ENCODE measurements at places on chromosomes 4 and X. TPM values are rescaled to one million over a fixed set of nuclear protein-coding genes. Genes with fewer than 3 reads are reported as not detected.

DNA sequence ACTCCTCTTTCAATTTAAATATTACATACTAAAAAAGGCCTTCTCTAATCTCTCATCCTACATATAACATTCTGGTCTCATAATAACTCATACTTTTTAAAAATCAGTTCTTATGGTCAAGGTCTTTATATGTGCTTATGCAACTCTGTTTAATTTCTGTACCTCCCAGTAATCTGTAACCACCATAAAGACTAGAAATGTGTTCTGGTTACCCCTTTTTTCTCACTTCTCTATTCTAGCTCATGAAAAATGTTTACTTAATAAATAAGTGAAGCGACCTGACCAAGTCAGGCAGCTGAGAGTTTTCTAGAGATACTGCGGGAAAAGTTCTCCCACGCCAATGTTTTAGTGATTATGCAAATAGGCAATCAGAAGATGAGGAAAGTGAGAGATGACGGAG, 548.8 kb upstream of the FAM241A start:
- no peaks in the 10 kb centered on the region for H3K27me3 ChIP-seq
- no peak overlapping the region for H3K27ac ChIP-seq
- H3K4me3 ChIP-seq, result no peak overlapping the region
- peaks cover 2% of the 10 kb centered on the region for H3K4me1 ChIP-seq
- DNase-seq, result no peak

- peak overlapping the region; percentile 25 for H3K27ac ChIP-seq
- H3K36me3 ChIP-seq, result peaks cover 19% of the 10 kb centered on the region
- no peak overlapping the region for H3K4me3 ChIP-seq
- peaks cover 18% of the 10 kb centered on the region for H3K4me1 ChIP-seq
- no peak for DNase-seq
- no peaks in the 10 kb centered on the region for H3K27me3 ChIP-seq
Measured at GRCh38 chrX:23838953-23839352, 56.0 kb downstream of the SAT1 start.

DNA sequence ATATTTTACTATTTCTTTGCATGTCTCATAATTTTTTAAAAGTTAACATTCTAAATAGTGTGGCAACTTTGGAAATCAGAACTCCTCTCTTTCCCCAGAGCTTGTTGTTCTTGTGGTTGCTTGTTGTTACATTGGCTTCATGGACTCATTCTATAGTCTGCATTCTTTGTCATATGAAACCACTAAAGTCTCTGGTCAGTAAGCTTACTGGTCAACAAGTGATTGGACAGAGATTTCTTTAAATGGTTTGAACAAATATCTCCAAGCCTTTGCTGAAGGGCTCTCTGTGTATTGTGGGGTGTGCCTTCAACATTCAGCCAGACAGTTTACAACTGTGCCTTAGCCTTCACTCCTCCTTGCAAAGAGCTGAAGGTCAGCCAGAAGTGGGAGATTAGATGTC, 147.2 kb downstream of the OPHN1 start:
- H3K36me3 ChIP-seq, result no peaks in the 10 kb centered on the region
- no peaks in the 10 kb centered on the region for H3K27me3 ChIP-seq
- H3K4me3 ChIP-seq, result no peak overlapping the region
- H3K4me1 ChIP-seq, result no peaks in the 10 kb centered on the region
- no peak for DNase-seq

DNA sequence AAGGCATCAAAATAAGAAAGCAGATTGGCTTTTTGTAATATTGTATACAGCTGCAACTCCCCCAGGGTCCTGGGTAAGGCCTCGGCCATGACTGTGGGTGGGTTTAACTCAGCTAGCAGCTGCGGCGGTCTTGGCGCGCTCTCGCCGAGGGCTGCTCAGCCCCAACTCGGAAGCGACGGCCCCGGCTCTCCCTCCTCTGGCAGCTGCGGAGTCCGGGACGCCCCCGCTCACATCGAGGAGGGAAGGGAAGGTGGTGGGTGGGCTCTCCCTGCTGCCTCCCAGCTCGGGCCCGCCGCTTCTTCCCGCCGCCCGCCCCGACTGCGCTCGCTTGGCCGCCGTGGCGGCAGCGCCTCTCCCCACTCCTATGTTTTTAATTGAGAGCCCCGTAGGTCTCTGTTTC, 51.2 kb downstream of the GPR50 start:
- no peak overlapping the region for H3K27ac ChIP-seq
- no peaks in the 10 kb centered on the region for H3K4me1 ChIP-seq
- no peak overlapping the region for H3K4me3 ChIP-seq
- peaks cover 51% of the 10 kb centered on the region for H3K27me3 ChIP-seq

DNA sequence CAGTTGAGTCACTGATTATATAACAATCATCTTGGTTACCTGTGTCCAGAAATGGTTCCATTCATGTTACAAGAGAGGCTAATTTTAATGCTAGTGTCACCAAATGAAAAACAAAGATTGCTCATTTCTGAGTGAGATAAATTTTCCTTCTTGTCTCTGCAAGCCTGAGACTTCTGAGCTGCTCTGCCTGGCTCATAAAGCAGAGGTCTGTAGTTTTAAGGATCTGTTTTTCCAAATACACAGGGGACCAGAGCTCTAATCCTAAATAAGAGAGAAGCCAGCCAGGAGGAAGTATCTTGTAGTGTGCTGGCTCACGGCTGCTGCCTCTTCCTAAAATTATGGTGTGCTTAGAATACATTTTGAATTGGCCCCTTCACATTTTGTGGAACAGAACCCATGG, 42.6 kb downstream of the CLDN34 start:
- H3K4me1 ChIP-seq, result peaks cover 36% of the 10 kb centered on the region
- DNase-seq, result no peak
- H3K27ac ChIP-seq, result no peak overlapping the region
- H3K4me3 ChIP-seq, result no peak overlapping the region

DNA sequence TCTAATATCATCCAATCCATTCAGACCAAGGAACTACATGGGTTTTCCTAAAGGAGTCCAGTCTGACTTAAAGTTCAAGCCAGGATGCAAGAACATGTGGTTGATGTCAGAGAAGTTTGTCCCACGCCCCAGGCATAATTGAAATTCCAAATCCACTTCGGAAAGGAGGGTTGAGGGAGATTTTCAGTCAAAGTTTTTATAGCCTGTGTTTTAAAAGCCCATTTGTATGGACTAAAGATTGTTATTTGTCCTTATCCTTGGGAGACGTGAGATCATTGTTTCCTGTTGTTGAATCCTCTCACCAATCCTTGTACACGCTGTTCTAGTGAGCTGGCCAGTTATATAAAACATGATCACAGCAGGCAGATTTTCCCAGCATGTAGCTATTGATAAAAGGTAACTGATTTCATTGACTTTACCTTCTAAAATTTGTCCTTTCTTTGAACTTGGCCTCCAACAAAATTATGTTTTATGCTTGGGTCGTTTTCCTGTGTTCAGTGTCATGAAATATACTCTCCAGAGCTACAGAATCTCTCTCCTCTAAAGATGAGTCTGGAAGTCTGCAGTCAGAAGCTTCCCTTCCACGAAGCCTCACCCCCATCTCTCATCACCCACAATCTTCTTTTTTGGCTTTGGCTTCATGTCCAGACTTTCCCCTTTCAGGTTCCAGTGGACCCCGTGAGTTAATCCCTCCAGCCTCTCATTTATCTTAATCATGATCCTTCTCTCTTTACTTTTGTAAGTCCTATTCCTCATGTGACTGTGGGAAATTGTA, 92.9 kb downstream of the ATP10D start:
- DNase-seq, result no peak
- peaks cover 53% of the 10 kb centered on the region for H3K36me3 ChIP-seq
- no peaks in the 10 kb centered on the region for H3K27me3 ChIP-seq

DNA sequence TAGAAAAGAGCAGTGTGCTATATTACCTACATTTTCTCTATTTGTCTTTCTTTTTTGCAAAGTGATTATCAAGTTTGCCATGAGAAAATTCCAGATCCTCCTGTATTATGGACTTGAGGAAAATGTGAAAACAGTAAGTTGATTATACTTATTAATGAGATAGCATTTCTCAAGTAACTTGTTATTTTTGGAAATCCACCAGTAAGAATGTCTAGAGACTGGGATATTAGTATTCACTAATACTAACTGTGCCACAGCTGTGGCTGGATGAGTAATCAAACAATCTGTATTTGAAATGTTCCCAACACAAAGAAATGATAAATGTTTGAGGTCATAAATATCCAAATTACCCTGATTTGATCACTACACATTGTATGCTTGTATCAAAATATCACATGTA, 147.0 kb upstream of the CTSO start:
- no peak for DNase-seq
- H3K27ac ChIP-seq, result no peak overlapping the region
- H3K27me3 ChIP-seq, result no peaks in the 10 kb centered on the region
- H3K4me3 ChIP-seq, result no peak overlapping the region
- H3K36me3 ChIP-seq, result no peaks in the 10 kb centered on the region

GRCh38 chr4:10810411-10810810, 125.8 kb upstream of the CLNK start:
- no peaks in the 10 kb centered on the region for H3K36me3 ChIP-seq
- DNase-seq, result no peak
- H3K27ac ChIP-seq, result no peak overlapping the region
- H3K4me3 ChIP-seq, result no peak overlapping the region

GRCh38 chrX:33379839-33380238, 168.5 kb upstream of the DMD start:
- H3K27ac ChIP-seq, result peak overlapping the region; percentile 88
- DNase-seq, result no peak
- H3K27me3 ChIP-seq, result no peaks in the 10 kb centered on the region
- no peaks in the 10 kb centered on the region for H3K36me3 ChIP-seq
- H3K4me1 ChIP-seq, result peaks cover 24% of the 10 kb centered on the region

DNA sequence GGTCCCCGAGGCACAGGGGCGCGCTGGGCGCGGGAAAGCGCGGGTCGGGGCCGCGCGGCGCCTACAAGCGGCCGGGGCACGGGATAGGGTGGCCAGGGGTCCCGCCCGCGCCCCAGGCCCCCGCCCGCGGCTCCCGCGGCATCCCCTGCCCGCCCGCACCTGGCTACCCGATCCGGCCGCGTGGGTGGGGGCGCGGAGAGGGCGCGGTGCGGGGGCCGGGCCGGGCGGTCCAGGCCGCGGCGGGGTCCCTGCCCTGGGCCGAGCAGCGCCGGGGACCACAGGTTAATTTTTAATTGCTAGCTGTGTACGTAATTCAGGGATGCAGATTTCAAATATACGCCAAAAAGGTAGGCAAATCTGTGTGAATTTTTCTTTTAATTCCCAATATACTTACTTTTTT, 44.3 kb upstream of the FAM47C start:
- H3K4me1 ChIP-seq, result no peaks in the 10 kb centered on the region
- H3K4me3 ChIP-seq, result peak overlapping the region; percentile 40
- H3K27ac ChIP-seq, result no peak overlapping the region
- DNase-seq, result no peak
- H3K27me3 ChIP-seq, result peaks cover 16% of the 10 kb centered on the region

DNA sequence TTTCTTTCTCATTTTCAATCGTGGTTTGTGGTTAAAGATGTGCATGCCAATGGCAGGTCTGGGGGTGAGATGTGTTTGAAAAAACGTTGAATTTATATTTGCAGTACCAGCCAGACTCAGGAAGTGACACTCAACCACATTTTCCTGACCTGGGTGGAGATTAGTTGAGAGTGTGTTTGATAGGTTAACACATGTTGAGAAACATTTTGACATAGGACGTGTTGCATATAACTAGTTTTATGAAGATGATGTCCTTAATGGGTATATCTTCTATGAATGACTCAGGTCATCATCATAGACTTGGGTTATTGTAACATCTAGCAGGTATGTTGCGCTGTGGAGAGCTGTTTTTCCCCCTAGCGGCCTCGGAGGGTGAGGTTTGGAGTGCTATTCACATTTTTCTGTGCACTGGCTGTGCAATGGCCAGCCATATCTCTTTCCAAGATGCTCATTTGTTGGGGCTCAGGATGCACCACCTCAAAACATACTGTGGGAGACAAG, 21.7 kb upstream of the CD38 start:
- no peak for DNase-seq
- no peak overlapping the region for H3K27ac ChIP-seq
- H3K4me3 ChIP-seq, result no peak overlapping the region
- no peaks in the 10 kb centered on the region for H3K27me3 ChIP-seq
- no peaks in the 10 kb centered on the region for H3K36me3 ChIP-seq

Gene TSPAN5
- 14.7 TPM for total RNA-seq

Gene HSFX1
- total RNA-seq, result 1.9 TPM

Gene ARMCX5
- total RNA-seq, result 19.9 TPM

Gene INPP4B
- 35.4 TPM for total RNA-seq

Data from mesothelial cell of epicardium (in vitro differentiated cells).